ENCODE measurements at places on chromosomes 13 and 19.

GRCh38 chr19:49852631-49853126 is 1.7 kb downstream of the PTOV1 start:
- DNase-seq = no peak

GRCh38 chr19:1239796-1240737 is 1.5 kb upstream of the ATP5F1D start:
- peak; percentile 84 for DNase-seq

DNA sequence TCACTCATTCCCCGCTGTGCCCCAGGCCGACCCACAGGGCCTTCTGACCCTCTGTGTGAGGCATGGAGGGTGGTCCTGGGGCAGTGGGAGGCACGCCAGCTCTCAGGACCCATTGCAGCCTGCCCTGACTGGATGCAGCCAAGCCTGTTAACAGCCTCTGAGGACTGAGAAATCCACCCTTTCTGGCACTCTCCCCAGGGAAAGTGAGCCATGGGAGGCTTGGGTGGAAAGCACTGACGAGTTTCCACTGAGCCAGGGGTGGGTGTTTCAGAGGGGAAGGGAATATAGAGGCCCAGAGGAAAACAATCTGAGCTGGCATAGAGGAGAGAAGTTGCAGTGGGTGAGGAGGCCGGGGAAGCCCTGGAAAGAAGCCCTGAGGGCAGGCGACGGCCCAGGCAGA is 30.6 kb upstream of the SLC7A10 start:
- DNase-seq = no peak

DNA sequence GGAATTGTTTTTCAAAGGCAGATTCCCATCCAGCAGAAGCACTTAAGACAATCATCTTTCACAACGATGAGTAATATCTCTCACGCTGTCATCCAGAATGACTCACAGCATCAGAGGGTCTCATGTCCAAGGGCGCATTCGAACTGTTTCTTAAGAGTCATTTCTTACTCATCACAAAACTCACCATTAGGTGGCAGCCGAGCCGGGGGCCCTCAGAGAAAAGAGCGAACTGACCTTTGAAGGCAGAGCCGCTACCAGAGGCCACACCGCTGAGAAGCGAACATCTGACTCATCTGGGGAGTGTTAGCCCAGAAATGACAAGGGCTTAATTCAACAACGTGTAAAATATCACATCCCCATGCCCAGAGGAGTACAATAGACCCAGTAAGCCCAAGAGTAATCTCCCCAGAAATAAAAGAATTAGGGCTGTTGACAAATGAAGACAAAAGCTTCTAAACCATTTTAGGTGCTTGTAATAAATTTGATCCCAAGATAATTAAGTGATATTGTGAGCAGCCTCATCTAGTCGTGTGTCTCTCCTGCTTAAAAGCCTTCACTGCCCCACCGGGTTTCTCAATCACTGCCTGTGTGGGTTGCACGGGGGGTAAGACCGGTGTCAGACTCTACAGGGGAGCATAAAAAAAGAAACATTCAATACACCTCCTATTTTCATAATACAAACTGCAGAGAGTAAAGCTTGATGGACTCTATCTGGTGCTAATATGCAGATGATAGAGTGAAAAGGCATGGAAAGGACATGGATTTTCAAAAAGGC is 96.2 kb downstream of the CYSLTR2 start:
- DNase-seq = peak; percentile 71

DNA sequence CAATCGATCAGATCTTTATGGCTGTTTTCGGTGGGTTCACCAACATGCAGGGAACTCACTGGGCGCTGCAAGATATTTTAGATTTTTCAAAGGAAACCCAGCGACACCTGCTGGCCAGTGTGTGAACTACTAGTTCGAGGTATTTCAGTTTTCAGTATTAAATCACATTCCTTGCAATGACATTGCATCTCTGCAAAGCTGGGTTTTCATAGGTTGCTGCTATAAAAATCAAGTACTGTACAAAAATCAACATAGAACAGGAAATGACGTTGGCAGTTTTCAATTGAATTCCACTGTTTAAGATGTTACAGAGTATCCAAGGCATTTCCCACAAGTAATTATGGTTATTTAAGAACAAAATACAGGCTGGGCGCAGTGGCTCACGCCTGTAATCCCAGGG is 17.6 kb downstream of the LIG1 start:
- DNase-seq = peak; percentile 79

DNA sequence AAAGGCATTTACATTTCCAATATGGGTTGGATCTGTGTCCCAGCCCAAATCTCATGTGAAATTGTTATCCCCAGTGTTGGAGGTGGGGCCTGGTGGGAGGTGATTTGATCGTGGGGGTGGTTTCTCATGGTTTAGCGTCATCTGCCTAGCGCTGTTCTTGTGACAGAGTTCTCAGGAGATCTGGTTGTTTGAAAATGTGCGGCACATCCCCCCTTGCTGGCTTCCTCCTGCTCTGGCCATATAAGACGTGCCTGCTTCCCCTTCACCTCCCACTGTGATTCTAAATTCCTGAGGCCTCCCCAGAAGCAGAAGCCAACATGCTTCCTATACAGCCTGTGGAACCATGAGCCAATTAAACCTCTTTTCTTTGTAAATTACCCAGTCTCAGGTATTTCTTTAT is 126.2 kb upstream of the FNDC3A start:
- DNase-seq = no peak

- no peak for DNase-seq
Observed at GRCh38 chr13:96338030-96338429, 248.1 kb downstream of the HS6ST3 start.

- DNase-seq = peak; percentile 65
Observed at GRCh38 chr13:46339035-46339666, 47.9 kb downstream of the RUBCNL start.

- DNase-seq = no peak
Observed at GRCh38 chr13:89181041-89181440, 1509.9 kb downstream of the SLITRK5 start.

DNA sequence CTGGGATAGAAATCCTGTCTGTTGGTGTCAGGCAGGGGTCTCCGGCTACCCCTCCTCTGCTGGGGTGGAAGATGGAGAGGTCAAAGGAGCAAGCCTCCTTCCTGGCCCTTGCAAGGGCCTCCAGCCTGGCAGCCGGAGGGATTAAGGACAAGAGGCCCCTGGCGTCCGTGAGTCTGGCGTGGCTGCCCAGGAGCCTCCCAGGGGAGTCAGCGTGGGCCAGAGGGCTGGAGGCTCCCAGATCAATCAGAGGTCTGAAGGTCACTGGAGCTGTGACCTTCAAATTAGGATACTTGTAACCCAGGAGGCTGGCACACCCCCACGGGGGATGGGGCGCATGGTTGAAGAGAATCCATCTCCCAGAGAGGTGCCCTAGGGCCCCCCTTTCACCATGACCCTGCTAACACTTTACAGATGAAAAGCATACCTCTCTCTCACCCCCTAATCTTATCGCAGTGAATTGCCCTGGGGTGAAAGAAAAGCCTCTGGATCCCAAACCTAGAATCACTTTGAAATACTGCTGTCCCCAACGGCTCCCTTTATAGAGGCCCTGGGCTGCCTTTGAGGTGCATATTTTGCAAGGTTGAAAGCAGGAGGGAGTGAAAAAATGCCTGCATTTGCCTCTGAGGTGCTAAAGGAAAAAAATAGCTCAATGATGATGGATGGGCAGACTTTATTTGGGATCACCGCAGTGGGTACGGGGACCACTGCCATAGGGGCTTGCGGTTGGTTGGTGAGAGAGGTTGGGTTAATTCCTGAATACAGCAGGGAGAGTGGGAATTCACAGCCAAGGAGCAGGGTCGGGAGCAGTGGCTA is 44.9 kb upstream of the PEG3 start:
- no peak for DNase-seq

DNA sequence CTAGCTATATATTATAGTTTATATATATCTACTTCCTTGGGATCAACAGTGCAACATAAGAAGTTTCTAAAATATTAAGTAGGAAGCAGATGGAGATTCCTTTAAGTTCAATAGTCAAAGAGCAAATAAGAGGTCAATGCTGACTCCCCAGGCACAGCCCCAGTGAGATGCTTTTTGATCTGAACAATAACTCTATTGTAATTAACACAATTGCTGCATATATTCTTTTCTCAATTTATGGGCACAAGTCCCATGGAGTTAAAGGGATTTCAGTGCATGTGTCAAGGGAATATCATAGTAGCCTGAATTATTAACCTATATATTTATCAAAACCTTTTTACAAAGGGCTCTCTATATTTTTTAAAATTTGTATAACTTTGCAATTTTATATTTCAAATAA is 180.8 kb downstream of the SPRY2 start:
- no peak for DNase-seq

DNA sequence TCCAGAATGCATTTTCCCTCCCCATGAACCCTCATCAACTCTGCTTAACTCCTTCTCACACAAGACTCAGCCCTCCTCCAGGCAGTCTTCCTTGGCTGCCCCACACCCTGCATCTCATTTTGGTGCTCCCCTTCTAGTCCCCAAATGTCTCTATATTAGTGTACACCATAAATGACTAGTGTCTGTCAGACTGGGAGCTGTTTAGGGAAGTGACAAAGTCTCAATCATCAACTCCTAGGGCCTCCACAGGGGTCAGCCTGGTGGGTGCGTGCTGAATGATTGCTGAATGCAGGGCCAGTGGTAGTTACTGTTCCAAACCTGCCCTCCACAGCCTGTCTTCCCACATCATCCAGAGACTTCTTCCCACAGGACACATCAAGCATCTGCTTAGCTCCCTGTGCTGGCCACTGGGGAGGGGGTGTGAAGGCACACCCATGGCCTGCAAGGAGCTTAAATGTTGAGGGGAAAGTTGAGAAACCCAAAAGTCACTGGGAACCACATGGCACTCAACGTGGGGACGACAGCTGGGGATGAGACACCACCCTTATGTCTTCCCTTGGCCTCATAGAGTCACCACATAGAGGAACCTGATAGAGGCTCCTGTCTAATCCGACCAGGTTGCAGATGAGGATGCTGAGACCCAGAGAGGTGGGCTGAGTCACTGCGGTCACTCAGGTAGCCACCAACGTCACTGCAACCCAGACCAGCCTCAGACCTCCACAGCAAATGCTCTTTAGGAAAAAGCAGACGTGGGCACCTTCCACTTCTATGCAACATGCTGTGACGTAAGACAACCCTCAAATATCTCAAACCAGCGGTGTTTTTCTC is 79.3 kb upstream of the TM9SF2 start:
- DNase-seq = peak; percentile 69

DNA sequence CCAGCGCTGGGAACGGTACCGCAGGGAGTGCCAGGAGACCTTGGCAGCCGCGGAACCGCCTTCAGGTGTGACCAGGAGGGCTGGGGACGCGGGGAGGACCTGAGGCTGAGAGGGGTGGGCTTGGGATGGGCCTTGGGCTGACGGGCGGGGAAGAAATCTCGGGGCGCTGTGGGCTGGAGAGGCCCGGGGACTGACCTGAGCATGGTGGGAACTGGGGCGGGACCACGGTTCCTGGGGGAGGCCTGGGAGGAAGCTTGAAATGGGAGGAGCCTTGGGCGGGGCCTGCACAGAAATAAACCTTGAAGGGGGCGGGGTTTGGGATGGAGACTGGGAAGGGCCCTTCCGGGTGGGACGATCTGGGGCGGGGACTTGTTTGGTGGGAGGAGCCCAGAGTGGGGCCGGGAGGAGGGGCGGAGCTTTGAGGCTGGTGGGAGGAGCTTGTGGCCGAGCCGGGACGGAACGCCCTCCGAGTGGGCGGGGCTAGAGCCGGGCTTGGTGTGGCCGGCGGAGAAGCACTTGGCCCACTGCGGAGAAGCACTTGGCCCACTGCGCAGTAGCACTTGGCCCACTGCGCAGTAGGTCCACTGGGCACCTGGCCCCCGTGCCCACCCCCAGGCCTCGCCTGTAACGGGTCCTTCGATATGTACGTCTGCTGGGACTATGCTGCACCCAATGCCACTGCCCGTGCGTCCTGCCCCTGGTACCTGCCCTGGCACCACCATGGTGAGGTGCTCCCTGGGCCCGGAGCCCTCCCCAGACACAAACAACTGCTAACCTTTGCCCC is 2.8 kb downstream of the GIPR start:
- peak; percentile 78 for DNase-seq

DNA sequence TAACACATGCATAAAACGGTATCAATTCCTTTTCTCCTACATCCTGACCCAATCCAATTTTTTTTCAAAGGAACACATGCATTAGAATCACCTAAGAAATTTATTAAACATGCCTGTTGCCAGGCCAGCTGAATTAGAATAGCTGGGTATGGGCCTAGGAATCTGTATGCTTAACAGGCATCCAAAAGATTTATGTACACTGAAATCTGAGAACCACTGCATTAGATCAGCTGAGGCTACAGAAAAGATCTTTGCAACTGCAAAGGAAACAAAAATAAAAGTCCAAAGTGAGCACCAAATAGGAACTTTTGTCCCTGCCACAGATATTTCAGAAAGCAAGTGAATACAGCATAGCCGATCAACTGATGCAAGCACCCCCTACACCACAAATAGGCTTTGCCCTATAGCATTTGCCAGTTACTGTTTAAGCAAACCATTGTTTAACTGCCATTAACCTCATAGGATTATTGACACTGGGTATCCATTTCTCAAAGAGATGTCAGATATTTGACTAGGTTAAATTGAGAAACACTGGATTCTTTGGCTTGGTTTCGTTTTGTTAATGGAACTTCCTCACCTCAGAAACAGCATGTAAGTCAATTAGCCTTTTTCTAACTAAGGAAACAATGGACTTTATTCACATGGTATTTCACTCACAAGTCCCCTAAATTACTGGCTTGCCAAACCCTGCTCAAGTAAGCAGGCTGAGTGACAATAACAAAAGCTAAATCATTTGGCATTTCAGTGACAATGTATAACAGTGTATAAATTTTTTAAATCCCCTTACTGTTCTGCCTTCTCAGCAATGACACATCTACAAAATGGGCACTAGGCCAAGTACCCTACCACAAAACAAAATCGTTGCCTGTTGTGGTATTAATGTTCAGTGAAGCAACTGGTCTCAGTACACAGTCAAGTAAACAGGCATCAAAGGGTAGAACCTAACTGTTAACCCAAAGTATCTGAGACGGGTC is 67.8 kb downstream of the SUCLA2 start:
- no peak for DNase-seq

DNA sequence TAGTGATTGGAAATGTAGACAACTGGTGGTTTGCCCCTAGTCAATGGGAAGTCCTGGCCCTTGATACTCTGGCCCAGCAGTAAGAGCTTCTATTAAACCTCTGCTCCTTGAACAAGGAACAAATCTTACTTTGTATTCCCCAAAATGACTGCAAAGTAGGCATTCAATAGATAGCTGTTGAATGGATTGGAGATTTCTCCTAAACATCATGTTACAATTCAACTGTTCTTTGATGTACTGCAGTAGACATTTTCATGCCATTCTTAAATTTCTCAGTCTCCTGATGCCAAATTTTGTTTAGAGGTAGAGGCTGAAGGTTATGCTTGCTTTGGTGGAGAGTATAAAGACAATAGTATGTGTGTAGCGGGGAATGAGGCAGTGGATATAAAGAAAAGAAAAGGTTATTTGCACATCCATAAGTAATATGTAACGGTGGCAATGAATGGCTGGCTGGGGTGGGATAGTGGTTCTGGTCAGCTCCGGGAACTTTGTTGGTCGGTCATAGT is 12.8 kb downstream of the MIR17HG start:
- DNase-seq = no peak

- no peak for DNase-seq
Observed at GRCh38 chr13:112999414-113000177, 30.6 kb downstream of the MCF2L start.

Measured in activated naive CD4-positive, alpha-beta T cell treated with anti-CD3 and anti-CD28 coated beads for 36 hours (primary cell).